ENCODE measurements at places on chromosomes 13 and 19. TPM values are rescaled to one million over a fixed set of nuclear protein-coding genes. Genes with fewer than 3 reads are reported as not detected.

DNA sequence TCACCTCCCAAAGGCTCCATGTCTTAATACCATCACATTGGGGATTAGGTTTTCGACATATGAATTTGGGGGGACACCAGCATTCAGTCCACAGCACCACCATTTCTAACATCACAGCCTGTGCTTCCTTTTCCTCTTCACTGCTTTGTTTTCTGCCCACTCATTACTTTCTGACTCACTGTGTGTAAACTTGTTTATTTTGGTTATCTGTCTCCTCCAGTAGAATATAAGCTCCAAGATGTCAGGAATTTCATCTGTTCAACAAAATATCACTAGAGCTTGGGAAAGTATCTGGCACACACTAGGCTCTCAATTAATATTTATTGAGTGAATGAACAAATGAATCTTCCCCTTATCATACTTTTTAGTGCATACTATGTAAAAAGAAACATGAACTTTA is 152.0 kb downstream of the NUFIP1 start:
- DNase-seq, result no peak

- no peak for DNase-seq
Measured at GRCh38 chr19:41321204-41321599, 11.2 kb downstream of the CCDC97 start.

DNA sequence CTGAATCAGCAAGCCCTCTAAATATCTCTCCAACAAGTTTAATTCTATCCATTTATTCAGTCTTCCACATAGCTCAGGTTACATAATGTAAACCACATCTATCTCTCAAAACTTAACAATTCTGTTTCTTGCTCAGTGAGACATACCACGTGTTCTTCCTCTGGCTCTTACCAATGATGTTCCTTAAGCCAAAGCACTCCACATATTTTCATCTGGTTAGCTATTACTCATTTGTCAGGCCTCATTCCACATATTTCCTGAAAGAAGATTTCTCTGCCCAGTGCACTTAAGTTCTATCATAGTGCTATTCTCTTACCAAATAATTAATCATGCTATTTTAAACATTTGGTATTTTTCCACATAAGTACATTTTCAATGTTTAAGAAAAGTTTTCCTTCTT is 403.3 kb upstream of the ATXN8OS start:
- DNase-seq, result no peak

- DNase-seq, result no peak
Measured at GRCh38 chr13:102461302-102461701, 59.5 kb upstream of the FGF14 start.

DNA sequence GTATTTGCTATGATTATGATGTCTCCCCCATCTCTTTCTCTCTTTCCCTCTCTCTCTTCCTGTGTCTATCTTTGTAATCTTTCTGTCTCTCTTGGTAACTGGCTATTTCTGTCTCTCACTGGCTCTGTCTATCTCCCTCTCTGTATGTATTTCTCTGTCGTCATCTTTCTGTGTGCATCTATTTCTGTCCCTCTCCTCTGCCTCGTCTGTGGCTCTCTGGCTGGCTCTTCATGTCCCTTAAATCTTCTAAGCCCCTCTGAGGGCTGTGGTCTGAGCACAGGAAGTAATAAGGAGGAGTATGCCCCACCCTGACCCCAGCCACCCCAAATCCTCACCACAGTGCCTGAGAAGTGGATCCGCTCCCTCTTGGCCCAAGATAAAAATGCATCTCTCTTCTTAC is 104.4 kb downstream of the DNAJC15 start:
- DNase-seq, result no peak

DNA sequence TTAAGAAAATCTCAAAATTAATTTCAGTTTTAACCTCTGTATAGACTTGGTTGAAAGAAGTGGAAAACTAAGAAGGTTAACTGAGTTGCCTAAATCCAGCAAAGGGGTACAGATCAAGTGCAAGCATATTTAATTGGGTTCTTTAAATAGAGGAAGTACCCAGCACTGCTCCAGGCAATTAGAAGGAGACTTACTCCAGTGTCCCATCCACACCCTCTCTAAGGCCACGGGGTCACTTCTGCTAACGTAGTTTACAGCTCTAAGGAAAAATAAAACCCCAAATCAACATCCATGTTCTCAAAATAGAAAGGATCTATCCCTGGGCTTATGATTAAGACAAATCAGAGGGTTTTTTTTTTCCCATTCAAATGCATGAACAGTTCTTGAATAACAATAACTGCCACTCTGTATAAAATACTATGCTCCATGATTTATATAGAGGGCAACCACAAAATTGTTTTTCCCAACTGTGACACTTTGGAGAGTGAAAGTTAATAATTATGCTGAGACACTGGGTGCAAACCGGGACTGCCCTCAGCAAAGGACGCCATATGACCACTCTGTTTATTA is 4.6 kb downstream of the FRY start:
- no peak for DNase-seq

GRCh38 chr19:6271721-6272410 is 7.9 kb downstream of the MLLT1 start:
- DNase-seq, result peak; percentile 87

DNA sequence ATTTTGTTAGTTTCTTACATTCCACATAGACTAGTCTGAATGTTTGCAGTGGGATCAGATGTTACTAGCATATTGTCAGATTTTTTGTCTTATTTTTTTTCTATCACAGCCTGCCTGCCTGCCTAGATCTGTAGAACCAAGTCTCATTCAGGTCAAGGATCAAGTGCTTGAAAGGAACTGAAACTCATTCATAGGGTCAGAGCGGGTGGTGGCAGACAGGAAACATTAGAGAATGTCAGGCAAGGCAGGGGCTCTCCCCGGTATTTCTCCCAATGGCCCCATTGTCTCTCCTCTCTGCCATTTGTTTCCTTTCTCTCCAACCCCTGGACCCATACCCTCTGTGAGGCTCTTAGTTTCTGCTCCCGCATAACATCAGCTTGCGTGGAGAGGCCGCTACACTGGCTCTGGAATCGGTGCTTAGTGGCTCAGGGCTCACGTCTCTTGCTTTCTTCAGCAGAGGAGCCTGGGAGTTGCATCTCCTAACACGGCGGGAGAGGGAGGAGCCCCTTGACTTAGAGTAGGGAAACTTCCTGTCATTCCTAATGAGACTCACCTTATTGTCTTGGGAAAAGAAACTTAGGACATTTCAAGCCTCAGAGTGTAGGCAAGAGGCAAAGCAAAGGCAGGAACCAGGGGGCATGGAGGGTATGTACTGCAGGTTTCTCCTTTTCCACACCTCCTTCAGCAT is 35.6 kb upstream of the SPATA13 start:
- no peak for DNase-seq

DNA sequence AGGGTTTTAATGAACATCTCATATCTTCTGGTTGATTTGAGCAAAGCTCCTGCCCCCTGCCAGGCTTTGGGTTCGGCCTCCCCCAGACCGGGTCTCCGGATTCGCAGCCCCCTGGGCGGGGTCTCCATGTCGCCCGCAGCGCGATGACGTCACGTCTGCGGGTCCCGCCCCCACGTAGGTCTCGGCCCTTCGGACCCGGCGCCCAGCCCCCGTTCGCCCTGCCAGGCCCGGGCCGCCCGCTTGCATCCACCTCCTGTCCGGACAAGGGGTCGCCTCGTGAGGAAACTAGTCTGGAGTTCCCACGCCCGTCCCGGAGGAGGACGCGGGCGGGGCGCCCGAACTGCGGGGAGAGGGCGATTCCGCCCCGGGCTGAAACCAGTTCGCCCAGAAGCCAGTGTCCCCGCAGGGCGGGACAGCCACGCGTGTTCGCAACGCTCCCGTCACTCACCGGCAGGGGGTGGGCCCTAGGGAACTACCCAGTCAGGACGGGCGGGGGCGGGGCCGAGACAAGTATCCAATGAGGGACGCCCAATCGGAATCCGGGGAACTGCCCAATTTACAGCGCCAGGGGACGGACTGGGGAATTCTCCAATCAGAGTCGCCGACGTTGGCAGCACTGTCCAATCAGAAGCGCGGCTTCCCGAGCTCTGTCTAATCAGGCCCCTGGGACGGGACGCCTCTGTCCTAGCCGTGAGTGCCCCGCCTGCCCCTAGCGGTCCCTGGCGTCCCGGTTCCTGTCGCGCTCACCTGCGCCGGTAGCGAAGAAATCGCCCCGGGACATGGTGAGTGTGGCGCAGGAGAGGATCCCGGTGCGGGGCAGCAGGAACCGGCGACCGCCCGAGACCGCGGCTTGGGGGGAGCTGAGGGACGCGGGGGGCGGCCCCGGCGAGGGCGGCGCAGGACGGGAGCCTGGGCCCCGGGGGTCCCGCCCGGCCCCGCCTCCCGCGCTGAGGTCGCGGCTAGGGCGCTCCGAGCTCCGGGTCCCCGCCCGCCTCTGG is at the start of gene ZNF555:
Gene ZNF555 (plus strand): TSS at position 682 of the 998 bp plus-strand sequence. CDS start 98 bp downstream, at position 780.
- DNase-seq, result peak; percentile 99

GRCh38 chr13:23456437-23457210 is 23.1 kb upstream of the SACS start:
- DNase-seq, result no peak

GRCh38 chr19:47305309-47305751 is 4.3 kb upstream of the C5AR1 start:
- peak; percentile 59 for DNase-seq

POSTN gene
- 25.3 TPM for total RNA-seq

SHISA2 gene
- total RNA-seq, result 19.3 TPM
